Smooth muscle cell of the coronary artery (primary cell): ENCODE measurements at places on chromosomes 3 and 15. TPM values are rescaled to one million over a fixed set of nuclear protein-coding genes. Genes with fewer than 3 reads are reported as not detected.

Gene ADAMTS9
- 0.38 and 6.3 TPM in 2 replicates for total RNA-seq

Gene SOX14
- total RNA-seq: not detected in 2 replicates

Gene PRTG
- 0.70 and 2.0 TPM in 2 replicates for total RNA-seq

Gene RNF13
- 37.1 and 63.9 TPM in 2 replicates for total RNA-seq

Gene UBAP1L
- total RNA-seq: 0.53 and 0.94 TPM in 2 replicates

Gene DCBLD2
- 64.9 and 171 TPM in 2 replicates for total RNA-seq

Gene ADPRH
- total RNA-seq: 0.70 and 2.2 TPM in 2 replicates
